A549 treated with Hydrocortisone at 1 μM for 4 hours (cell line): ENCODE measurements at places on chromosomes 2 and 18. TPM values are rescaled to one million over a fixed set of nuclear protein-coding genes. Genes with fewer than 3 reads are reported as not detected.

EGR4 gene
- total RNA-seq = 0.13 to 0.33 TPM (median 0.15 TPM) in 5 replicates

TWSG1 gene
- 12.6 to 18.3 TPM (median 17.3 TPM) in 5 replicates for total RNA-seq

GALNT5 gene
- total RNA-seq = 1.9 to 2.8 TPM (median 2.1 TPM) in 5 replicates

CLEC4F gene
- not detected in 5 replicates for total RNA-seq

LOXL3 gene
- total RNA-seq = 0.28 to 0.57 TPM (median 0.40 TPM) in 5 replicates

SKOR2 gene
- not detected in 5 replicates for total RNA-seq

REG3G gene
- not detected in 5 replicates for total RNA-seq
